ENCODE measurements at places on chromosomes 11 and 22.

DNA sequence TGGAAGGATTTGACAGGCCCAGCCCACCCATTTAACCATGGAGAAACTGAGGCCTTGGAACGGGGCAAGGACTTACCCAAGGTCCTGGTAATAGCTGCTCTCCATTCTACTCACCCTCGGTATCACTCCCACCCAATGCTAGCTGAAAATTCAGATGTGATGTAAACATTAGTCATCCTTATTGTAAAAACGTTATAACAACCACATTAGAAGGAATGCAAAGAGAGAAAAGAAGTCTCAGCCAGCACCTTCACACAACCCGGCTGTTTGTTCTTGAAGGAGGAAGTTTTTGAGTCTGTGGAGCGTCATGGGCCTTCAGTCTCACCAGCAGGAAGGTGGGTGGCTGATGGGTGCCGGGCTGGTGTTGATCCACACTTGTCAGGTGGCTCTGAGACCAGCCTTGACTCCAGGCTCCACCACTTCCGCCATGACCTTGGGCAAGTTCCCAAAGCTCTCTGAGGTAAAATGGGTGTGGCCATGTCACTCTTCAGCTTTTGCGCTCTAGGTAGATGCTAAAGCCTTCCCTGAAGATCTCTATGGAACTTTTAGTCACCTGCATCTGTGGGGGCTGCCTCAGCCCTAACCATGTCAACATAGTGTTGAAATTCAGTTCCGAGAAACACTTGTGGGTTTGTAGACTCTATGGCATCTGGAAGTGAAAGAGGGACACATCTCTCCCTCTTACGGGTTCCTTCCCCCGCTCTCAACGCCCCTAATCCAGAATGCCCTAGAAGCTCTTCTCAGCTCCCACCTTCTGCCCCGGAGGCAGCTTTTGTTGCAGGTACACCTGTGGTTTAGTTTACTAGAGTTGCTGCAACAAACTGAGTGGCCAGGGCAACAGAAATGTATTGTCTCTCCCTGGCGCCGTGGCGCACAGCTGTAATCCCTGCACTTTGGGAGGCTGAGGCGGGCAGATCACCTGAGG, 14.8 kb downstream of the CD6 start:
- no peak for DNase-seq

DNA sequence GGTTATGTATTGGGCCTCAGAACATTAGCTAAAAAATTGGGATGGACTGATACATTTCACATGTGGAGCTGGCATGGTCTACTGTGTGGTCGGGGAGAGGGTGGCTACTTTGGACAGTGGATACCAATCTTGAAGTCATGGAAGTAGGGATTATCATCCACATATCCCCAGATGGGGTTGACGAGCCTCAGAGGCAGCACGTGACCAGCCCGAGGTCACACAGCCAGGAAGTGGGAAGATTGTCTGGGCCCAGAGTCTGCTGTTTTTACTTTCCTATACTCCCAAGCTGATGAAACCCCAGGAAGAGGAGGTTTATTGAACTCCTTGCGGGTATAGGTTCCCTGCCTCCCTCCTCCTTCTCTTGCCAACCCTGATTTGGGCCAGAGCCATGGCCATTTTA, 92.9 kb downstream of the FBXO7 start:
- no peak for DNase-seq

DNA sequence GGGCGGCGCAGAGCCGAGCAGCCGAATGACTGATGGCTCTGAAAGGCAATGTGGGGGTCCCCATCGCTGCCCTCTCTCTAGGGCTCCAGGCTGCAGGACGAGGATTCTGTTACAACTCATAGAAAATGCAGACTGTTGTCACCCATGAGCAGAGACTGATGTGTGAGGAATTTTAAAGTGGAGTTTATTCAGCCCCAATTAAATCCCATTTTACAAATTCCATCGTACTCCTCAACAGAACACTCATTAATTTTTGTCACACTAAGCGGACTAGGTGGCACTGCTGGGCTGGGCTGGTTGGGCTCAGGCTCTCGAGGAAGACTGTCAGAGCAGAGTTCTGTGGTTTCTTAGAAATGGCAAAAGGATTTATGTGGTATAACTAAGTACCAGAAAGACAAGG, 102.6 kb upstream of the SPON1 start:
- DNase-seq: no peak

GRCh38 chr11:129210831-129211181, 18.7 kb upstream of the ARHGAP32 start:
- DNase-seq: no peak

DNA sequence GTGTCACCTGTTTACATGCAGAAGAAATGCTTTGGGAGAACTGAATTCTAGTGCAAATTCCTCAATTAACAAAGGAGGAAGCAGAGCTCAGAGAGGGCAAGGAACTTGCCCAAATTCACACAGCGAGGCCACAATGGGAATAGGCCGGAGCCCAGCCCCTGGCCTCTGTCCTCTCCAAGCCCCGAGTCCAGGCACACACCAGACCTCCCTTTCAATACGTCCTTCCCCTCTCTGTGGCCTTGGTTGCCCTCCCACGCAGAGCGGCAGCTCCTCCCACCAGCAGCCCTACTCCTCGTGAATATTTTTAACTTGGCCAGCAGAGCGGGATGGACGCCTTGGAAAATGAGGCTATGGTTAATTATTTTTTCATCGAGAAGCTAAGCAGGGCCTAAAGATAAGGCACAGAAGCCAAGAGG, 1.6 kb upstream of the CARD10 start:
- DNase-seq: no peak

GRCh38 chr11:83157594-83158356, 844 bp downstream of the PCF11 start:
- peak; percentile 49 for DNase-seq

- DNase-seq: no peak
These were observed 156.9 kb downstream of the FEZ1 start for GRCh38 chr11:125338886-125339811.

Measured in renal cortex interstitium (tissue), 15 donors.